Fibroblast of the aortic adventitia (primary cell): ENCODE measurements at places on chromosomes 11 and 22. TPM values are rescaled to one million over a fixed set of nuclear protein-coding genes. Genes with fewer than 3 reads are reported as not detected.

GRCh38 chr22:26952451-26953011 lies 295.1 kb downstream of the MIAT start:
- no peak for DNase-seq

GRCh38 chr11:65215441-65216076 lies 33.8 kb downstream of the CAPN1 start:
- DNase-seq = no peak

DNA sequence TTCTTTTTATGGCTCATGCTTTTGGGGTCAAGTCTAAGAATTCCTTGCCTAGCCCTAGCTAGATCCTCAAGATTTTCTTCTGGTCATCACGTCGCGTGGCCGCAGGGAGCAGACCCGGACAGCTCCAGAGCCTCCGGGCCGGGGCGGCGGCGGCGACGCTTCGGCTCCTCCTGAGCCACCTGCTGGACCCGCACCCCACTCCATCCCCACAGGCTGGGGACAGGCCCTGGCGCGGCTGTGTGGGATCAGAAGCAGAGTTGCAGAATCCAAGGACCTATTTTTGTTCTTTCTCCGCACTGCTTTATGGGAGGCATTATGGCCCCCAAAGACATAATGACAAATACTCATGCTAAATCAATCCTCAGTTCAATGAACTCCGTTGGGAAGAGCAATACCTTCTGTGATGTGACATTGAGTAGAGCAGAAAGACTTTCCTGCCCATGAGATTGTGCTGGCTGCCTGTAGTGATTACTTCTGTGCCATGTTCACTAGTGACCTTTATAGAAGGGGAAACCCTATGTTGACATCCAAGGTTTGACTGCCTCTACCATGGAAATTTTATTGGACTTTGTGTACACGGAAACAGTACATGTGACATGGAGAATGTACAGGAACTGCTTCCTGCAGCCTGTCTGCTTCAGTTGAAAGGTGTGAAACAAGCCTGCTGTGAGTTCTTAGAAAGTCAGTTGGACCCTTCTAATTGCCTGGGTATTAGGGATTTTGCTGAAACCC lies 12.4 kb upstream of the SCARF2 start:
- DNase-seq = no peak

DNA sequence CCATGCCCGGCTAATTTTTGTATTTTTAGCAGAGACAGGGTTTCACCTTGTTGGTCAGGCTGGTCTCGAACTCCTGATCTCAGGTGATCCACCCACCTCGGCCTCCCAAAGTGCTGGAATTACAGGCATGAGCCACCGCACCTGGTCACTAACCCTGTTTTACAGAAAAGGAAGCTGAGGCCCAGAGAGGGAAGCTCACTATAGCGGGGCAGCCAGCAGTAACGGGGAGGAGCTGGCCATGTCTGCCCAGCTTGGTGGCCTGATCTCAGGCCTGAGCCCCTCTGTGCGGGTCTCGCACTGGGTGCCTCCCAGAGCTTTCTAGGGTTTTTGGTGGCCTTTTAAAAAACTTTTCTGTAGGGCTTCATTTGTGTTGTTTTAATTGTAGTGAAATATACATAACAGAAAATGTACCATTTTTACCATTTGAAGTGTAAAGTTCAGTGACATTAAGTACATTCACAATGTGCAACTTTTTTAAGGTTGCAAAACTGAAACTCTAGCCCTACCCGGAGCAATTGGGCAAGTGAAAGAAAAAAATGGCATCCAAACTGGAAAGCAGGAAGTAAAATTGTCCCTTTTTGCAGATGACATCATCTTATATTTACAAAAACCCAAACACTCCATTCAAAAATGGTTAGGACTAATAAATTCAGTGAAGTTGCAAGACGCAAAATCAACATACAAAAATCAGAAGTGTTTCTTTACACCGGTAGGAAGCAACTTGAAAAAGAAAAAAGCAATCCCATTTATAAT lies 14.5 kb upstream of the CYTH4 start:
- DNase-seq = no peak

GRCh38 chr11:72003776-72004171 lies 5.1 kb downstream of the IL18BP start:
- DNase-seq = no peak

DNA sequence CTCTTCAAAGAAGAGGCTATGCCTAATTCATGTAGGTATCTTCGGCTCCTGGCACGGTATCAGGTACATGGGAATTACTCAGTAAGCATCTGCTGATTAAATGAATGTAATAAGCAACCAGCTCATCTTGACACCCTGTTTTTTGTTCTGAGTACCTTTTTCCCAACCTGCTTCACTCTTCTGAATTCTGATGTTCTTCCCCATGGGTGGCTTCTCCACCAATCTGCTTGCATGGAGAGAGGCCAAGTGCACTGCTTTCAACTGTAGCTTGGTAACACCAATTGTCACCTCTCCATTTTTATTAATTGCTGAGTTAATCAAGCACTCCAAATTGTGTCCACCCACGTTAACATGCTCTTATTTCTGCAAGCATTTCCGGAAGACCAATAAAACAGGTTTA lies 40.5 kb downstream of the LARGE1 start:
- DNase-seq = no peak

DNA sequence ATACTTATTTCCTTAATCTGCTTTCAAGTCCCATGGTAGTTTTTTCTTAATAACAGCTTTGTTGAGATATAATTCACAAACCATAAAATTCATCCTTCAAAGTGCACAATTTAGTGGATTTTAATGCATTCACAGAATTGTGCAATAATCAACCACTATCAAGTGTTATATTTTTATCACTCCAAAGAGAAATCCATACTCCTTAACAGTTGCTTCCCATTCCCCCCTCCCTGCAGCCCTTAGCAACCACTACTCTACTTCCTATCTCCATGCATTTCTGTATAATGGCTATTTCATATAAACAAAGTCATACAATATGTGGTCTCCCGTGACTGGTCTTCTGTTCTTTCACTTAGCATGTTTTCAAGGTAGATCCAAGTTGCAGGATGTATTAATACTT lies 18.8 kb upstream of the NUP50 start:
- DNase-seq = no peak

- peak; percentile 30 for DNase-seq
These were observed 782 bp downstream of the TMEM109 start for GRCh38 chr11:60914633-60915247.

- DNase-seq = peak; percentile 62
These were observed 3.2 kb downstream of the CRY2 start for GRCh38 chr11:45850446-45850845.

- DNase-seq = peak; percentile 9
These were observed 1.6 kb upstream of the FBXO3 start for GRCh38 chr11:33775832-33776470.

The TRPC6 gene
- 0.16 and 0.72 TPM in 2 replicates for total RNA-seq

The GP1BB gene
- 2.1 and 20.1 TPM in 2 replicates for total RNA-seq

The PELI3 gene
- total RNA-seq = 9.0 and 10.8 TPM in 2 replicates

The TEX54 gene
- 0.54 TPM in 1 of 2 replicates, not detected in the other for total RNA-seq

The SNX32 gene
- total RNA-seq = 1.6 and 3.3 TPM in 2 replicates

The FXYD6 gene
- total RNA-seq = 0.98 and 1.3 TPM in 2 replicates

The OAF gene
- 39.4 and 58.6 TPM in 2 replicates for total RNA-seq

The PARVA gene
- 64.0 and 263 TPM in 2 replicates for total RNA-seq

The CRYBB3 gene
- not detected in 2 replicates for total RNA-seq
